ENCODE measurements at places on chromosomes 2 and 18.

- no peak for DNase-seq
These were observed 30.5 kb downstream of the LTBP1 start for GRCh38 chr2:32977228-32977758.

DNA sequence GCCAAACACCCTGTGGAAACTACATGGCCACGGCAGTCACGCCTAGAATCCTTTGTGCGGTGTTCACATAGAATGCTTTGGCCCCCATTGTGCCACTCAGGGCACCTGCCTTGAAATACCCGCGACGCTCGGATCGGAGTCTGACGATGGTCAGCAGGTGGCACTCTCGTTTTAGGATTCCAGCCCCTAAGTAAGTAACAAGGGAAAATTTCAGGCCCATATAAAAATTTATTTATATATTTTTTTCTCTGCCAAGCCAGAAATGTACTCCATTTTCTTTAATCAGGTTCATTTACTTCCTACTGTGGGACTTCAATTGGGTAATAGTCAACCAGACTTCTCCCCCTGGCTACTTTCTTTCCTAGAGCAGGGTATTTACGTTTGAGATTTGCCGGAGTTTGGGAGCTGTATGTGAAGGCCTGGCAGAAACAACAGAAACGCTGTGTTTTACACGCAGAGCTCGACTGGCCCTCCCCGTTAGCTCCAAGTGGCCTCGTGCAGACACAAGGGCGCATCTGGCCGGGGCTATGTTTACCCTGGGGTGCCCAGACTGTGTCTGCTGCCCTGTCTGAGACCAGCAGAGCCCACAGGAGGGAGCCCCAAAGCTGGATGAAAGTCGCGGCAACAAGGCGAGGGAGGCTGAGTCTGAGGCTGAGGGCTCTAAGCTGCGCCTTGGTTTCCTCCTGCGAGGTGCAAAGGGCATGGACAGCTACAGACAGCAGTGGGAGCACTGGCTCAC lies 41.6 kb downstream of the LRRC30 start:
- peak; percentile 49 for DNase-seq

DNA sequence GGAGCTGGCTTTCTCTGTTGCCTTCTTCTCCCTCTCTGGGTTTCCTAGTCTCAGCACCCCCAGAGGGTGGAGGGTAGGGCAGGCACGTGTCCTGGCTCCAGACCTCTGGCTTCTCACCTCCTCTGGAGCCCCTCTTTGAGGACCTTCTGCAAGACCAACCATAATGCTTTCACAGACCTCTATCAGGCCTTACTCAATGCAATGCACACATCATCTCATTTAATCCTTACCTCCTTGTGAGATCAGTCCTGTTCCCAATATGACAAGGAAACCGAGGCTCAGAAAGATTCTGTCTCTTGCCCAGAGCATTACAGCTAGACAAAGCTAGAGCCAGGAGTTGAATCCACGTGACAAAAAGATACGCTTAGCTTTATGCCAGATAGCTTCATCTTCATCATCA lies 8.2 kb downstream of the ATOH8 start:
- DNase-seq = no peak

DNA sequence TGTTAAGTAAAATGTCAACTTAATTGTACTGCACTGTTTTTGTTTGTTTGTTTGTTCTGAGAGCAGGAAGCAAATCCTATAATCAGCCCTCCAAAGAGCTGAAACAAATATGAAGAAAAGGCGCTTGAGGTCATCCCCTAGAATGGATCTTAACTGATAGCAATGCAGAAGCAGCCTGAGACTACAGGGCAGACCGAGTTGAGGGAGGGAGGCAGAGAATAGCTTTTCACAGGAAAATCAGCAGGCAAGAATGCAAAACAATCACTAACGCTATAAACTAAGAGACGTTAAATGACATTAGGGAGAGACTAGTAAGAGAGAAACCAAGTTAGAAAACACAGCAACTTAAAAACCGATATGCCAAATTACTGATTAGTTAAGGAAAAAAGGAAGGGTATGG lies 37.2 kb downstream of the GALNT1 start:
- no peak for DNase-seq

DNA sequence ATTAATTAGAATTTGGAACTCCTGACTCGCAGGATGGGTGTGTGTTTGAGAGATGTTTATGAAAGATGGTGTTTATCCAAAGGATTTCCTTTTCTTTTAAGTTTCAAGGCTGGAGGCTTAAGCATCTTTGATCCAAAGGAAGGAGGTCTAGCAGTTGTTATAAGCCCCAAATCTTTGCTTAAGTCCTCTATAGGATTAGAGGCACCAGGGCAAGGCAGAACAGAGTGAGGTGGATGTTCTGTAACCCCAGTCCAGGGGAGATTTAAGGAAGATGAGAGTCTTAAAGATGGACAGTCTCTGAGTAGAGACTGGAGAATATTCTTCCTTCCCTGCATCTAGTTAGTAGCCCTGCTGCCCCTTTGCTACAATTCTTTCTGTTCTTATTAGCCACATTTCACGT lies 17.5 kb downstream of the LBH start:
- DNase-seq = no peak

DNA sequence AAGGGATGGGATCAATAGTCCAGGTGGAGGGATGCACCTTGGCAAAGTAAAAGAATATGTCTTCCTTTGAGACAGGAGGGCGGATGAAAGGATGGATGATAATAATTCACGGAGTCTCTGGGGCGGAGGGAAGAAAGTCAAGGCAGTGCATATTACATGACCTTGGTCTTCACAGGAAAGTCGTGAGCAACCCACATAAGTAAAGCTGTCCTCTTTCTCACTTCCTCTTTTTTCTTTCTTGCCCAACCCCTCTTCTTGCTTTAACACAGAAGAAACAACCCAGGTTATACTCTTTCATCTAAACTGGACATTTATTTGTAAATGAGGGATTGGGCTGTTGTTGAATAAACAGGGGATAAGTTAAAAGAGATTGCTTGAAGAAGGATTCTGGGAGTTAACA lies 168.7 kb upstream of the SKOR2 start:
- DNase-seq = no peak

DNA sequence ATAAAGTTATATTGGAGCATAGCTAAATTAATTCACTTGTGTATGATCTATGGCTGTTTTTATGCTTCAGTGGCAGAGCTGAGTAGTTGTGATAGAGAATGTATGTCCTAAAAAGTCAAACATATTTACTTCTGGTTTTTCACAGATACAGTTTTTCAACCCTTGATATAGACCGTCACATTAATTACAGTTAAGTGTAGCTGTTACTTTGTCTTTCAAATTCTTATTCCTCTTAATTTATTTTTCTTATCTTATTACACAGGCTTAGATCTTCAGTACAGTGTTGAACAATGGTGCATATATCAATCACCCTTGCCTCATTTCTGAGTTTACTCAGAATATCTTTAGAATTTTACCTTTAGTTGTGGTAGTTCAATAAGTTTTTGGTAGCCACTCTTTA lies 12.2 kb upstream of the CYRIA start:
- no peak for DNase-seq

GRCh38 chr2:98519156-98519555 lies 74.5 kb downstream of the INPP4A start:
- DNase-seq = no peak

GRCh38 chr2:235896061-235896460 lies 272.1 kb downstream of the GBX2 start:
- DNase-seq = no peak

DNA sequence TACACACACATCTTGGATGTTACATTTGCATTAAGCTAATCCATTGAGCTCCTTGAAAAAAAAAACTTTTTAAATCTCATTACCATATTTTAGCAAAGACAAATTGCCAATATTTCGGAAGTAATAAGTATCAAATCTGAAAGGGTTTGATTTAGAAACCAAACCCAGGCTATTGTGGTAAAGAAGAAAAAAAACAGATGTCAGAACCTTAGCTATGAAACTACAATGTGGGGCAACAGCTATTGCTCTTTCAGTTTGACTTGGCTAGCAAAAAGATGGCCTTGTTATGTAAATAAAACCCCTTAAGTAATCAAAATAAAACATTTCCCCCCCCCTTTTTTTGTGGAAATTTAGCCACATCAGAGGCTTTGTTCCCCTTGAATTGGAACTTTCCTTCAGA lies 41.2 kb upstream of the REG3A start:
- DNase-seq = no peak

DNA sequence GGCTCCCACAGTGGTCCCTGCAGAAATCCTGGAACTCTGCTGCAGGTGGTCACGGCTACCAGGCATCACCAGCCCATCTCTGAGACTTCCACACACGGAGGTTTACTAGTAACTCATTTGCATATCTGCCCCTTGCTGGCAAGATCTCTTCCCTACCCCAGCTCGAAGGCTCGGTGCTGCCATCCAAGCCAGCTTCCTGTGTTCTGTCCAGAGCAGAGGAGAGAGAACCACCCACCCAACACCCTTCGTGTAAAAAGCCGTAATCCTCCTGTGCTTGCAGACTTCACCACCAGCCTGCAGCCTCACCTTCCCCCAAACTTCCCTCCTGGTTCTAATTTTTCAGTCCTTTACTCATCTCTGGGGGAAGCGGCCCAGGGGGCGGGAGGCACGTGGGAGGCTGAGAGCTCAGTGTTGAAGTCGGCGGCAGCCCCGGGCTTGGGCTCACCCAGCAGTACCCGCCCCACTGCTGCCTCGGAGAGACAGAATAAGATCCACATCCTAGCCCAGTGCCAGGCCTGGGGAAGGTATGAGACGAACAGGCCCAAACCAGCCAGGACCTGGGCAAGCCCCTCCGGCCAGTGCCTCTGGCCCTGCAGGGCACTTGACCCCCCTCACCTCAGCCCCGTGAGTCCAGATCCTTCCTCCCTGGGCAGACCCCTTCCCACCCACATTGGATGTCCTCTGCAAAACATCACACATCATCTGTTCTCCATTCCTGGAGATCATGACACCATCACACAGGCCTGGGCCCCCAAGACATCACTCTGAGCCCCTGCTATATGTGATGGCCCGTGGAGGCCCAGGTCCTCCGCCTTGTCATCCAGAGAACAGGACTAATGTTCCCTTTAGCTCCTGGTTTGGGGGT lies 145.8 kb upstream of the ID2 start:
- DNase-seq = no peak

- no peak for DNase-seq
These were observed 114.2 kb downstream of the FHOD3 start for GRCh38 chr18:36411745-36412168.

- DNase-seq = no peak
These were observed 494.8 kb downstream of the CMPK2 start for GRCh38 chr2:6370753-6371551.

All from AG09319 (cell line).